Right ventricle myocardium superior (tissue), 1 donor: ENCODE measurements at places on chromosomes 11 and 22.

- no peak for DNase-seq
Observed at GRCh38 chr11:72061739-72062396, 18.5 kb downstream of the NUMA1 start.

- no peak for DNase-seq
Observed at GRCh38 chr22:31107894-31108218, 488 bp upstream of the SELENOM start.

DNA sequence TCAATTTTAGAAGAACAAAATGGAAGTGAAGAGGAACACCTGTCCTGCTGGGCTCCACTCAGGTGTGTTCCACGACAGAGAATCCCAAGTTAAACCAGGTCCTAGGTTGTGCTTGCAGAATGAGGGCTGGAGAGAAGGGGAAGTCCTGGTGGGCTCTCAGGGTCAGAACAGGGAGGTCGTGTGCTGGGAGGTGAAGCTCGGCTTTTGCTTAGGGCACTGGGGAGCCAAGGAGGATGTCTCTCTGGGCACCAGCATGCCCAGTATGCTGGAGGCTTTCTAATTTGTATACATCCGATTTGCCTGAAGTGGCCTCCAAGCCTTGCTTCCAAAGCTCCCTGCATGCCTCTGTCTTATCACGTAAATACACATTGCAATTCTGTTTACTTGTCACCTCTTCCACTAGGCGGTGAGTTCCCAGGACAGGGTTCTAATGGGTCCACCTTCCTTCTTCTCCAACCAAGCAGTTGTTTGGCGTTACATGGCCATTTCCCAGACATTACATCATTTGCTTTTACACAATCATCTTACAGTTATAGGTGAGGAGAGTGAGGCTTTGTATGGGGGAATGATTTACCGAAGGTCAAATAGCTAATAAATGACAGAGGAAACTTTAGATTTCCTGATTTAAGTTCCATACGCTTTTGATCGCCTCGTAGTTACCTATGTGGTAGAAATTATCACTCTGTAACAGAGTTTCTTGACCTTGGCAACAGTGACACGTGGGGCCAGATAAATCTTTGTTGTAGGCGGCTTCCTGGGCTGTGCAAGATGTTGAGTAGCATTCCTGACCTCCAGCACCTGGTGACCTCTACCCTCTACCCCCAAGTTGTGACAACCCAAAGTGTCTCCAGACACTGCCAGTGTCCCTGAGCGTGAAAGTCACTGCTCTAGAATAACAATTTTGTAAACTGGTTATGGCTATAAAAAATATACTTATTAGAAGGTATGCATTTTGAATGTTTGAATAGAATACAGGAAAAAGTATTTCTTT is 901.5 kb downstream of the TBC1D22A start:
- DNase-seq: no peak

DNA sequence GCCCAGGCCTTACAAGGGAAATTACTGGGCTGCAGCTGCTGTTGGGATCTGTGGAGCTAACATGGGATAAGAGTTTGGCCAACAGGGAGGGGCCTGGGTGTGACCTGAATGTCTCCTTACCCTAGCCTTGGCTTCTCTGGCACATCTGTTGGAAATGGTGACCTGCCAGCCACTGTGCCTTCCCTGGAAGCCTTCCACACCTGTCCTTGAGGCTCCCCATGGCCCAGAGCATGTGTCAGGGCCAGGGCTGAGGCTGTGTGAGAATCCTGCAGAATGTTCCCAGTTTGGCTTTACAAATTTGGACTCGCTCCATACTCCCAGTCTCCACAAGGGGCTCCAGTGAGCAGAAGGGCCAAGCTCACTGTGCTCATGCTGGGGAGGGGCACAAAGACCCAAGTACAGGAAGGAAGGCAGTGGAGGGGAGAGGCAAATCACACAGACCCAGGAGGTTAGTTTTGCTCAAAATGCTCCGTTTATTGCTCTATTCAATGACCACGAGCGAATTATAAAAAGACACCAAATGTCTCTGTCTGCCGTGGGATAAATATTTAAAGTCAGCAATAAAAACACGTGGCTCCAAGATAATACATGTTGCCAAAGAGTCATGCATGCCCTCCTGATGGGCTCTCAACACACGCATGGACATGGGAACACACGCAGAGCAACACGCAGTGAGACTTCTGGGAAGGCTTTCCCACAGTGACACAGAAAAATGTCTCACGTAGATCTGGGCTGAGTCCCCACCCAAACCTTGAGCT is 1.7 kb upstream of the IGSF22 start:
- no peak for DNase-seq

DNA sequence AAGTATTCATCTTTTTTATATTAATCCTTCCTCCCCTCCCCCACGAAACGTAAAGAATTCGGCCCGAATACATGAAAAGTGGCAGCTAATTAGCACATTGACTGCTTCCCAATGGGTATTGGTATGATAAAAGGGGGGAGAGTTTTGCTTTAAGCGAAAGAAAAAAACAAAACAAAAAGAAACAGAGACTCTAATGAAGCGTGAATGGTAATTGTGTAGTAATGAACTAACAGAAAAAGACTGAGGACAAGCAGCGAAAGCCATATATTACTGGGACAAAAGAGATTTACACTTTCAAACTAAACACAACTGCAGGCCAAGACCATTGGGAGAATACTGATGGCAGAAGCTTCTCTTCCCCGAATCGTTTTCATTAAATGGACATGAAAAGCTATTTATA is 2.5 kb downstream of the DBX1 start:
- no peak for DNase-seq

GRCh38 chr22:25484521-25485315 is 79.8 kb upstream of the GRK3 start:
- DNase-seq: no peak
